ENCODE measurements at places on chromosomes 6 and 20. TPM values are rescaled to one million over a fixed set of nuclear protein-coding genes. Genes with fewer than 3 reads are reported as not detected.

The GABBR1 gene
- total RNA-seq = 10.9 TPM

The CLDN20 gene
- not detected for total RNA-seq

The NTSR1 gene
- not detected for total RNA-seq

The FILIP1 gene
- total RNA-seq = not detected

The ERVFRD-1 gene
- total RNA-seq = not detected

The MRPS26 gene
- total RNA-seq = 70.0 TPM

The BMP6 gene
- 0.18 TPM for total RNA-seq

The MTCH1 gene
- total RNA-seq = 100 TPM

The MED20 gene
- 23.4 TPM for total RNA-seq
